ENCODE measurements at places on chromosomes 3 and 15. TPM values are rescaled to one million over a fixed set of nuclear protein-coding genes. Genes with fewer than 3 reads are reported as not detected.
A peak's percentile ranks its signal among the peaks of the same experiment; 100 is the strongest.

CEMIP gene
- total RNA-seq = 6.5 TPM

SPESP1 gene
- 0.99 TPM for total RNA-seq

ZNF660 gene
- 4.1 TPM for total RNA-seq

REC114 gene
- total RNA-seq = not detected

TRPM1 gene
- total RNA-seq = 3.5 TPM

GPR62 gene
- total RNA-seq = 0.20 TPM

LRRC31 gene
- total RNA-seq = not detected

PROS1 gene
- 27.0 TPM for total RNA-seq

DNA sequence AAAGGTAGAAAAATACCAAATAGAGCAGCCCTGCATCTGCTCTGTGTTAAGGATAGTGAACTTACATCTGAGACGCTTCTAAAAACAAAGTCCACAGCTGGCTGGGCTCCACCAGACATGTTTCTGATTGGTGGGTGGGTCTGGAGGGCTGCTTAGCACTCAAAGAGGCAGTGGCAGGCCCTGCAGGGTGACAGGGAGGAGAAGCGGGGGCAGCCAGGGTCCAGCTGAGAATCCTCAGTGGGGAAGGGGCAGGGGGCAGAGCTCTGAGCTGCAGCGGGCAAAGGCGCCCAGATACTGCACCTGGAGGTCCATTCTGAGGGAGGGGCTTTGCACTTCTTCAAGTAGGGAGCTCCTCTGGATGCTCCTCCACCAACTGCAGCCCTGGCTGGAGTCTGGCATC is 28.1 kb downstream of the PRR23E start:
- DNase-seq = peak; percentile 13

DNA sequence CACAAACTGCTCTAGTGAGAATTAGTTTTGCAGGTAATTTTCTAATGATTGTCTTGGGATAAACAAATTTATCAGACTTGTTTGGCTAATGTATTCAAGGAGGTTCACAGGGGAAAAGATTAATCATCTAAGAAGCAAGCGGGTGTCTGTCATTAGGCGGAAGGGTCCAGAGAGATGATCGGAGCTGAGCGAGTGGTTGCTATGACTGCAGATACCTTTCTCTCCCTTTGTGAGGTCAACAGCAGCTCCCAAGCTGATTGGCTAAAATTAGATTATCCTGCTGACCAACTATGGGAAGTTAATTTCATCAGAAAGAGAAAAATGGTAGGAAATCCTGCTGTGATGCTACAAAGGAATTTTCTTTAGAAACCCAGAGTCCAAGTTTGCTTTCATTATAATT is 276.0 kb downstream of the SOX2 start:
- no peak for DNase-seq

DNA sequence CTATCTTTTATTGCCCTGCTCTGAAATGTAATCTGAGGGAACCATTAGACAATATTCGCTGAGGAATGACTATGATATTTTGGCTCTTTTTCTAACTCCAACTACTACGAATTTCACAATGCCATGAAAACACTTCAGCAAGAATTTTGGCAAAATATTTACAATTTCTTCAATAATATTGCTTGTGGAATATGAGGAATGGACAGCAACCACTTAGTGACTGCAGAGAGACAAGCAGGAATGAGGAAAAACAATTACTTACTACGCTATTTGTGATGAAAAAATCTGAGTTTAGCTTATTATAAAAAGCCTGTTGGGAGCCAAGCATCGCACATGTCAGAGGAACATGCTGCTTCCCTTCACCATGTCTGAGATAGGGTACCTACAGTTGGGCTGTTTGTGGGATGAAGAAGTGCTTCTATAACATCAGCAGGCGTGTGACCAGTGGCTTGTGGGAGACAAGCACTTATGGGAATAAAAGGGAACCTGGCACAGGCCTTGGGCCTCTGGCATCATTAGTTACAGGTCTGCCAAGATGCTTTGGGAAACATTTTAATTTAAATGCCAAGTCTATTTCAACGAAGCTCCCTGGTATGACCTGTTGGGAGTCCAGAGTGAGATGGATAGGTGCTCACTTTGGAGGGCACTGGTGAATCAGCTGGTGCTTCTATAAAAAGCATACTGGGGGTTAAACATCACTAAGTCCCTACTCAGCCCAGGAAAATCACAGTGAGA is 2.7 kb upstream of the PLCL2 start:
- DNase-seq = no peak

GRCh38 chr15:58498821-58499580 is 67.2 kb downstream of the LIPC start:
- DNase-seq = peak; percentile 47

DNA sequence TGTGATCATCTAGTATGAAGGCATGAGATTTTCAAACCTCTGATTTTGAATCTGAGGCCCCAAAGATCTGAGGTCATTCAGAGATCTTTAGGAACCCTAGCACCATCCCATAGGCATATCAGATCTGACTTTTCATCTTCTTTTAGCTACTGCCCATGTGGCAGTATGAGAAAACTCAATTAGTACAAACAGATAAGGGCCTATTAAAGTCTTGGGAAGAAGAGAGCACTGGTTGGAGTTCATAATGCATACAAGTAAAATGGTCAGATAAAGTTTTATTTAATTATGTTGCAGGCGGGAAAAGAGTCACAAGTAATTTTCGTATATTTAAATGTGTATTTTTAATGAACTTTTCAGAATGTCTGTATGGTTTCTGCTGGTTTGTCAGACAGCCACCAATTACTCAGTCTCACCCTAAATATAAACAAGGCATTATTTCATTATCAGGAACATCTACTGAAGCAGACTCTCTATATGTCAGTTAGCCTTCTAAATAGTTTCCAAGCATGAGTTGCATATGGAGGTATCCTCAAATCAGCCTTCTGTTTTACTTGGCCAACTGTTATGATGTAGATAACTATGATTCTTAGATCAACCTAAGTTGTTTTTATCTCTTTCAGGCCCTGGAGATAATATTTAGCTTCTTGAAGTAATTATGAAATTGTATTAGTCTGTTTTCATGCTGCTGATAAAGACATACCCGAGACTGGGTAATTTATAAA is 340.3 kb upstream of the TBC1D5 start:
- DNase-seq = no peak

DNA sequence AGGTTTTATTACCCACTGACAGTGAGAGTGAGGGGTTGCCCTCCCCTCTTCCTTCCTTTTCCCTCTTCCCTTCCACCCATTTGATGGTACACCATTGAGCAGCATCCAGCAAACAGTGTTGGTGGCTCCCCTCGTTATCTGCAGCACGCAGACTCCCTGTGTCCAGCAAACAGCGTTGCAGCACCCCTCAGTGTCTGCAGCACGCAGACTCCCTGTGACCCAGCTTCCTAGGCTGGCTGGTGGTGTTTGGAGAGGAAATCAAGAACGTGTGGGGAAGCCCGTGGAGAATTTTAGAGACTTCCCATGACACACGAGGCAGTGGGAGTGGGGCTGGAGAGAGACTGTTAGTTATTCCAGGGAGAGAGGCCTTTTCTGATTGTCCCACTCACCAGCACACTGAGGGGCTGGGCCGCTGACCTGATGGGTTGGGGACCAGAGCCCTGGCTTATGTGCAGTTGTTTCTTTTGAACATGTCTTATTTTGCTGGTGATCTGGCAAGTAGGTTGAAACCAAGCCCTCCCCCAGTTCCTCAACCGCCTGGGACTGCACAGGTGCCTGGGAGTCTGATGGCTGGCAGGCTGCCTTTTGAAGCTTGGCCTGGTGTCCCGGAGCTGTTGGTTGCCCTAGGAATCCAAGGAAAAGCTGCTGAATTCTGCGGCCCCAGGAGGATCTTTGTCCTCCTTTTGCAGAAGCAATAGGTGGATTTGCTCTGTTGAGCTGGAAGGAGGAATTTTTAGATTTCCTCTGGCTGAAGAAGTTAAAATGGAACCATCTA is 19.0 kb downstream of the APBA2 start:
- no peak for DNase-seq

- peak; percentile 47 for DNase-seq
Observed at GRCh38 chr3:194140520-194141414, 4.8 kb downstream of the HES1 start.

- no peak for DNase-seq
Observed at GRCh38 chr15:28881600-28881999, 4.2 kb upstream of the APBA2 start.

DNA sequence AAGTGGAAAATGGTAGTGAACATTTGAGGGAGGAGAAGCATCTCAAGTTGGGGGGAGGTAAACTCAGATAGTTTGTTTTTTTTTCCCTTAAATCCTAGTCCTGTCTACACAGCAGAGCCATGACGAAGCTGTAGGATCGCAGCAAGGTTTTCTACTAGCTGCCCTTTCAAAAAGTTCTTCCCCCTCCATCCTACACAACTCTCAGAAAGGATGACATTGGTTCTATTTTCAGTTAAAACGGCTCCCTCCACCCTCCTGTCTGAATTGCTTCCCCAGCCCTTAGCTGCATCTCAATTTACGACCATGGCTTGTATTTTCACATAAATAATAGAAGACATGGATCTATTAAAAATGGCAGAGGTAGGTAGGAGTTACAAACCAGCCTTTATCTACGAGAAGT is 2.2 kb downstream of the HOMER2 start:
- DNase-seq = no peak

DNA sequence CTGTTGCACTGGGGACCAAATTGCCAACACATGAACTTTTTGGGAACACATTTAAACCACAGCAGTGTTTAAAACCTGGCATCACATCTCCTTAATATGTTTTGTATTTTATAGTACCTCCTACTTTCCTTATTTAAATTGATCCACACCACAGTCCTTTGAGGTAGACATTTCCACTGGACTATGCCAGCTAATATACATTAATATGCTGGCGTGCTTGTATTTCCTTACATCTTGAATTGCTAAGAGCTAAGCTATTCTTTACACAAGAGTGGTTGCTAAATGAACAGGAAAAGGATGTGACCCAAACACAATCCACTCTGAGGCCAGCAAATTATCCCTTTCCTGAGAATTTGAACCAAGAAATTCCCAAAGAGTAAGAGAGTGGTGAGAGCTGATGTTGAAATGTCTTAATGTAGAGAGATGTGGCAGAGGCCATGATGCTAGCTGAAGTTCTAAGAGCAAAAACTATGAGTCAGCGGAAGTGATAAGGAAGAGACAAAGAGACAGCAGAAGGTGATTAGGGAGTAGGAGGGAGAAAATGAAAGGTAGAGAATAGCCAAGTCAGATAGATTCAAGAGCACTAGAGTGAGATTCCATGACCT is 131.2 kb downstream of the CD47 start:
- peak; percentile 41 for DNase-seq

DNA sequence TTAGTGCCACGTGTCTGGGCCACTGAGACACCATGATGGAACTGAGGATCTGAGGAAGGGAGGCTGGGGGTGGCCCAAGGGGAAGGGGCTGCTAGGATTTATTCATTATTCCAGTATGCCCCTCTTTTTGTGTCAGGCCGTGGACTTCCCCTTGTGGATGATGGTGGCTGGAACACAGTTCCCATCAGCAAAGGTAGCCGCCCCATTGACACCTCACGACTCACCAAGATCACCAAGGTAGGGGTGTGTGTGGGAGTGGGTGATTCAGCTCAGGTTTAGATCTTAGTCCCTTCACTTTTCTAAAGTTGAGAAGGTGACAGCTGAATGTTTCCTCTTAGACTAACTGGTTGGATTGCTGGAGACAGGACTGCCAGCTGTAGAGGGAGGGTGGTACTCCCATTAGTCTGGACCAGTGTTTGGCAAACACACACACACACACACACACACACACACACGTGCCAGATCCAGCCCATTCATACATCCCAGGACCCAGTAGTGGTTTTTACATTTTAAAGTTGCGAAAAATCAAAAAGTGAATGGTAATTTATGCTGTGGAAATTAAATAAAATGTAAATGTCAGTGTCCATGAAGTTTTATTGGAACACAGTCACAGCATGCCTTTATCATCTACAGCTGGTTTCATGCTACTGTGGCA is 11.4 kb downstream of the EIF4G1 start:
- DNase-seq = no peak

GRCh38 chr15:62624547-62625378 is 417.8 kb upstream of the TPM1 start:
- no peak for DNase-seq

- DNase-seq = no peak
Observed at GRCh38 chr15:74427607-74428441, 5.9 kb downstream of the SEMA7A start.

DNA sequence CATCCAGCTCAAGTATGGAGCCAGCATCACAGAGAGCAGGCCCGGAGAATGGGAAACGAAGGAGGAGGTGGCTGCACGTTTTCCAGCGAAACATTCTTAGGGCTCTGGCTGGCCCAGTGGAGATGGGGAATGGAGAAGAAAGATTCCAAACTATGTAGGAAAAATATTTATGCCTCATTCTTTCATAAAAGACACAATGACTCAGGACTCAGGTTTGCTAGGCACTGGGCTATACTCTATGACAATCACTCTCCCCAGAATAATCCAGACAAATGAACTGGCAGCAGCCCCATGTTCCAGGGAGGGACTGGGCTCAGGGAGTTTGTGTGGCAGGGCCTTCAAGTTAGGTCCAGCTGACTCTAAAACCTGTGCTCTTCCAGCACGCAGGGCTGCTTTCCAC is 110.8 kb upstream of the RAD18 start:
- no peak for DNase-seq

GRCh38 chr3:12046406-12046805 is 42.2 kb downstream of the SYN2 start:
- DNase-seq = no peak

GRCh38 chr3:69772152-69772867 is 33.0 kb downstream of the MITF start:
- no peak for DNase-seq

DNA sequence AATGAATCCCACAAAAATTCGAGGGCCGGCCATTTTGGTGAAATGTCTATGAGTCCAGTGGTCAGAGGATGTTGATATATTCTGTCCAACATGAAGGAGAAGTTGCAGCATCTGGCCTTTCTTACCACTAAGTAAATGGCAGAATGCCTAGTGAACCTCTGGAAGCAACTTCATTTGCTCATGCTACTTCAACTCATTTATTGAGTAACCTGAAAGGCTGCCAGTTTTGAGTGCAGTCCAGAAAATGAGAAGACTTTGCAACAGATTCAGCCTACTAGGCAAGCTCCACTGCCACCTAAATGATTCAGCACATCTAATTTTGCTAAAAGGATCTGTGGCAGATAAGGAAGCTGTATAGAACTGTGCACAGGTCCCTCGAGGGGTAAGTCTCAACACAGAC is 265.0 kb downstream of the OPA1 start:
- DNase-seq = no peak

GRCh38 chr3:35739181-35739809 is 100.0 kb downstream of the ARPP21 start:
- no peak for DNase-seq

- DNase-seq = peak; percentile 45
Observed at GRCh38 chr3:128297401-128298138, 144.3 kb downstream of the EEFSEC start.

DNA sequence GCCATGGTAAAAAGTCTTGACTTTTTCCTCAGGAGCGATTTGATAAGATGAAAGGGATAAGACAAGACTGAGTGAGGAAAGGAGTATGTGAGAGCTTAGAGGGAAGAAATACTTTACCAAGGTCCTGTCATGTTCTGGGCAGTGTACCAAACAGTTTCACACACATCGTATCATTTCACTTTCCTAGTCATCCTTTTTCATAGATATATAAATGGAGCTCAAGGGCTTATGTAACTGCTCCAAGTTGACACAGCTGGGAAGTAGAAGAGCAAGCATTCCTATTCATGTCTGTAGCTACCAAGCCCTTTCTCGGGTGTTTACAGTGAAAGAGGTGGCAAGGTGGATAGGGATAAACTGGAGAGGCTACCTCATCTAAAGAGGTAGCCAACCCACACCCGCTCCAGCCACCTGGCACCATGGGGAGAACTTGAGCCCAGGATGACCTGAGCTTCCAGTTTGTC is 57.4 kb downstream of the MRPS25 start:
- DNase-seq = no peak

- no peak for DNase-seq
Observed at GRCh38 chr3:85838921-85839320, 880.1 kb downstream of the CADM2 start.

All from skin of body (tissue), 3 donors.